Activated naive CD4-positive, alpha-beta T cell treated with Interleukin-2 at 50 U/mL for 16 hours (primary cell): ENCODE measurements at places on chromosomes 5 and 9.

- DNase-seq: no peak
Measured at GRCh38 chr9:78962156-78962555, 609.6 kb upstream of the TLE4 start.

GRCh38 chr5:638501-639252 lies 26.5 kb downstream of the CEP72 start:
- DNase-seq: no peak

- DNase-seq: no peak
Measured at GRCh38 chr9:133060417-133060841, 1.4 kb upstream of the CEL start.

GRCh38 chr9:37760416-37761161 lies 7.0 kb downstream of the TRMT10B start:
- DNase-seq: no peak

GRCh38 chr5:30030101-30030500 lies 1163.4 kb upstream of the CDH6 start:
- no peak for DNase-seq
